ENCODE measurements at places on chromosomes 1 and 21. TPM values are rescaled to one million over a fixed set of nuclear protein-coding genes. Genes with fewer than 3 reads are reported as not detected.

GRCh38 chr1:241443561-241443960, 76.0 kb downstream of the FH start:
- DNase-seq, result no peak

Gene MAP10
- polyA plus RNA-seq, result 7.0 TPM

GRCh38 chr1:153760440-153760839, 14.8 kb upstream of the SLC27A3 start:
- no peak for DNase-seq

GRCh38 chr1:246533371-246533905, 26.4 kb upstream of the SMYD3 start:
- DNase-seq, result no peak

- no peak for DNase-seq
Measured at GRCh38 chr21:40985370-40985769, 138.4 kb upstream of the DSCAM start.

Gene CLSTN1
- 119 TPM for polyA plus RNA-seq

Gene APOBEC4
- polyA plus RNA-seq, result 1.1 TPM

GRCh38 chr1:157960773-157961172, 32.7 kb upstream of the KIRREL1 start:
- DNase-seq, result no peak

- no peak for DNase-seq
Measured at GRCh38 chr21:25871566-25871965, 136.8 kb downstream of the GABPA start.

- DNase-seq, result no peak
Measured at GRCh38 chr1:25804964-25805862, 5.2 kb downstream of the SELENON start.

DNA sequence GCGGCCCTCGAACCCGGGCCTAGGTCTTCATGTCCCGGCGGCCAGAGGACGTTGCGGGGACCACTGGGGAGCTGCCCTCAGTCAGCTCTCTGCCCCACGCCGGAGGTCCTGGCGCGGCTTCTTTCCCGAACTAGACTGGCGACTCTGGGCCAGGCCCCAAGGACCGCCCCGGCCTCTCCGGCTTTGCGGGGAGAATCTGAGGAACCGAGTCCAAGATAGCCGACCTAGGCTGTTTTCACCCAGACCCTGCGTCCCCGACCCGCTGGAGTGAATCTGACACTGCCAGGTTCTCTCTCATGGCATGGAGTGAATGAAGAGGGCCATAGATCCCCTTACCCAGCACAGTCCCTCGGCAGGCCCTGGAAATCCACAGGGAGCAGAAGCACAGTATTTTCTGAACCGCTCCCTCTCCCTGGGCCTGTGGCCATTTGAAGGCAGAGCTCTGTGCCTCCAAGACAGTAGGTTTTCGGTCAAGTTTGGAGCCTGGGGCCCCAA, 9.9 kb upstream of the BARHL2 start:
- no peak for DNase-seq

Gene TMPRSS15
- not detected for polyA plus RNA-seq

Gene WNT2B
- 5.2 TPM for polyA plus RNA-seq

- DNase-seq, result no peak
Measured at GRCh38 chr1:67711855-67712212, 26.8 kb downstream of the GADD45A start.

- DNase-seq, result no peak
Measured at GRCh38 chr21:31092832-31093625, 54.8 kb upstream of the KRTAP19-8 start.

DNA sequence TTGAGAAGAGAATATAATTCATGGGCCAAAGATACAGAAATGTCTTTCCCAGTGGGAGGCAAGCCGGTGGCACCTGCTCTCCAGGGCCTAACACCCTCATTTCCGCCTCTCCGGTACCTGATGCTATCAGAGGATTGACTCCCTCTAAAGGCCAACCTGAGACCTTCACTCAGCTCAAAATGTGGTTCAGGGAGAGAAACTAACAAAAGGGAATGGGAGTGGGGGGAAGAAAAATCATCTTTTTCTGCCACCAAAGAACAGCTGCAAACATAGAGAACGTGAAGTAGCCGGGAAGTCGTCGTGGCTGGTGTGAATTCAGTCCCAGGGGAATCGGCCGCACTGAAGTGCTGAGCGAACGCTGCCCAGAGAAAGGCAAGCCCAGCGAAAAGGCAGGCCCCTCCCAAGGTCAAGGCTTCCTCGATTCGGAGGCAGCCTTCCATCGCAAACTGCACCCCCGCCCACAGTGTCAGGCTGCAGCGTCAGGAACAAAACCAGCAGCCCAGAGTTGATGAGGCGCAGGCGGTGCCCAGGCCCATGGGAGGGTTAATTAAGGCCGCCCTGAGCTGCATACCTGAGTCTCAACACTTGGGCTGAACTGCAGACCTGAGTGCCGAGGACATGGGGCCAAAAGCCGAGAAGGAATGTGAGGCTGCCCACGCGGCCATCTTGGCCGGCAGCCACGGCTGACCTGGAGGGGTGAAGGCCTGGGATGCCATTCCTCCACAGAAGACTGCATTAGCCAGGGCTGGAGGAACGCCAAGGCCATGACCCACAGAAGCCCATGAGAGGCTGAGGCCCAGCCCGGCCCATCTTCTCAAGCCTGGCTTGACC, 160.2 kb downstream of the PSMG1 start:
- DNase-seq, result peak; percentile 88

DNA sequence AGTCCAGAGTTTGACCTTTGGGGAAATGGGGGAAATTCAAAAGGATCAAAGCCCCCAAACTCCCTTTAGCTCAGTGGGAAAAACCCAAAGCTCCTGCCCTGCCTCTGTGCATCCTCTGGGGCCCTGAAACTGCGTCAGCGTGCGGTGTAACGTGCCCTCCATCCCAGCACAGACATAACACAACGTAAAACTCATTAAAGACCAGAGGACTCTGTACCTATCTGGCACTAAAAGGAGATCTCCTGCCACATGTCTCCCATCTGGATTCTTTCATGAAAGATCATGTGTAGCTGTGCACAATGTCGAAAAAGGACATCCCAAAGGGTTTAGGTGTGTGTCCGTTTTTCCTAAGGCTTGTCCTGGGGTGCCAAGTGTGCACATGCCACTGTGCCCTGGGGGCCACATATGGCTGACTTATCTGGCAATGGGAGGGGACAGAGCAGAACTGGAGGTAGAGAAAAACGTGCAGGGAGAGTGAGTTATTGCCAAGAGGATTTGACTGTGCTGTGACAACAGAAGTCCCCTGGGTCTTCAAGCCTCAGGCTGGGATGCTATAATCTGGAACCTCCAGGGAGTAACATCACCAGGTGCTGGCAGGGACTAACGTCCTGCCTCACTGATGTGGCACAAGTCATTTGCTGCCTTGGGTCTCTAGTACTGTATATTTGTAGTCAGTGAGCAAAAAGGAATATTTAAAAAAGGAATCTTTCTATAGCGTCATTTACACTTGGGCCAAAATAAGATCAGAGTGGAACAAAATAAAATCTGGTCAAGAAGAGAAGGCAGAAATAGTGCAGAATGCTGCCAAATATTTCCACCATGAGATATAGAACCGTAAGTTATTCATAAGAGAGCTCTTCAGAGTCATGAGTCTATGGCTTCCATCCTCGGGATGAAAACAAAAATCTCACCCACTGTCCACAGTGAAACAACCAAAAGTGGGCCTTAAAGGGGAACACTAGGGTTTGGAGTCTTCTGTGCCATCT, 52.3 kb downstream of the ITPKB start:
- DNase-seq, result no peak

GRCh38 chr1:11158720-11159321, 30.3 kb upstream of the ANGPTL7 start:
- DNase-seq, result no peak

GRCh38 chr1:32900956-32901822, at the start of gene TMEM54:
TSS of gene TMEM54 (minus strand) at chr1:32901389. CDS start at chr1:32901238, 151 bp downstream.
- DNase-seq, result peak; percentile 88

DNA sequence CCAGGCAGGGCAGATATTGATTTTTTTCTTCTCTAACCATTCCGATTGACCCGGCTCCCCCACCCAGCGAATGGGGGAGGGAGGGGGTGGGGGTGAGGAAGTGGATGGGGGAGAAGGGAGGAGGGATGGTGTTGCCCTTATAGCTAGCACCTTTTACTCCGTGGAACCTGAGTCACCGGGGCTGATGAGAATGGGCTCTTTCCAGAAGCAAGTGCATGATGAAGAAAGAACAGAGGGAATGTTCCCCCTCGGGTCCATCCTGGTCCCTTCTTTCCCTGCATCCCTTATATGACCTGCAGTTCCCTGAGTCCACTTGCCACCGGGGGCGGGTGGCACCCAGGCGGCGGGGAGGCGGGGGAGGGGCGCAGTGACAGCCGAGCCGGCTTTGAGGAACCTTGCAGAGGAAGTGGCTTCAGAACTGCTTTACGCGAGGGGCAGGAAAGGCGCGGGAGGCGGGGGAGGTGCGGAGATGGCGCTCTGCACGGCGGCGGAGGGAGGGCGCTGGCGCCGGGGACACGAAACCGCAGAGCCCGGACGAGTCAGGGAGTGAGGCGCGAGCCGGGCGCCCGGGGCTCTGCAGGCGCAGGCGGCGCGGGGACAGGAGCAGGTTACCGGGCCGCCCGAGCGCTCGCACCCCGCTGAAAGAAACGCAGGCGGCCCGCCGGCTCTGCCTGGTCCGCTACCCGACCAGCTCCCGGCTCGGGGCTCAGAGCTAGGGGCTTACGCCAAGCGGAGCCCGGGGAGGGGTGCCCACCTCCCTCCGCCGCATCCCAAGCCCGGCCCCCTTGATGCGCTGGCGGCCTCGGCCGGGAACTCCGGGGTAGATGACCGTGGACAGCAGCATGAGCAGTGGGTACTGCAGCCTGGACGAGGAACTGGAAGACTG, 49.7 kb downstream of the RASSF5 start:
- DNase-seq, result peak; percentile 93

DNA sequence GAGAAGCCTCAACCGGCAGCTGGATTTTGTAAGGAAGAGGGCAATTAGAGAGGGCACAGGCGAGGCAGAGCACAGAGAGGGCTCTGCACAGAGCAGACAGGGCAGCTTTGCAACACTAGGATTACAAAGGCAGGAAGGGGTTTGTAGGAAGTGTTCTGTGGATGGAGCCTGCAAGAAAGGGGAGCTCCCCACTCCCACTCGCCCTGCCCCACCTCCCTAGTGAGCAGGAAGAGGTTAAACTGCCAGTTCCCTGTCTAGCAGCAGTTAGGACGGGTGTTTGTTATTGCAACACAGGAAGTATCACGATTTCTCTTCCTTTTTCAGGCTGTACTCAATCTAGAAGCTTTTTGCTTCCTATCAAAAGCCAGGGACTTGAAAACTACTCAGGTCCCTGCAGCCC, 63.3 kb upstream of the LRRC8D start:
- peak; percentile 36 for DNase-seq

DNA sequence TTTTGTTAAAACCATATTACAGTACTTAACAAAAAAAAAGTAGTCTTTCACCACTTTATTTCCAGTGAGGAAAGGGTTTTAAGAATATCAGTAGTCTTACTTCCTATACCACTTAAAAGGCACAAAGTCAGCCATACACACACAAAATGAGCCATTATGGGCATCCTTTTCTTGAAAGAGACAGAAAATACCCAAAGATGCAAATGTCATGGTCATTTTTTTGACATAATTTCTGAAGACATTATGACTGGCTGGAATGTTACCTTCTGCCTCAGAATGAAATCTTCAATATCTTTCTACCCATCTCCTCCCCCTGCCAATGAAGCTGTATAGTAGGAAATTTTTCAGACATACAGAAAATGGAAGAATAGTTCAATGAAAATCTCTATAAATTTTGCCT, 237.7 kb downstream of the SLC45A1 start:
- no peak for DNase-seq

Gene CHODL
- 3.1 TPM for polyA plus RNA-seq

DNA sequence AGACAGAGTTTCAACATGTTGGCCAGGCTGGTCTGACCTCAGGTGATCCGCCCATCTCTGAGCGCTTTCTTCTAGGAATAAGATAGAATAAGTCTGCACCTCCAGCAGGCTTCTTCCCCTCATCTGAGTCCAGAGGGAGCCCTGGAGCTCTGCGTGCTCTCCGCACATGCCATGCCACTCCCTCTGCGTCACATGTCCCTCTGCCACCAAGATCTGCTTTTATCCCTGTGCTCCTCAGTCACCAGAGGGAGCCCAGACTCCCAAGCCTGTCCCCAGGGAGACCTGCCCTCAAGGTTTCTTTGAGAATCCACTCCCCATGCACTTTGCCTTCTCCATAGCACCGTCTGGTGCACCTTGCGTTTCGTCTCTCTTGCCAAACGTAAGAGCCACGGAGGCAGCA, 213.0 kb downstream of the CAMTA1 start:
- no peak for DNase-seq

DNA sequence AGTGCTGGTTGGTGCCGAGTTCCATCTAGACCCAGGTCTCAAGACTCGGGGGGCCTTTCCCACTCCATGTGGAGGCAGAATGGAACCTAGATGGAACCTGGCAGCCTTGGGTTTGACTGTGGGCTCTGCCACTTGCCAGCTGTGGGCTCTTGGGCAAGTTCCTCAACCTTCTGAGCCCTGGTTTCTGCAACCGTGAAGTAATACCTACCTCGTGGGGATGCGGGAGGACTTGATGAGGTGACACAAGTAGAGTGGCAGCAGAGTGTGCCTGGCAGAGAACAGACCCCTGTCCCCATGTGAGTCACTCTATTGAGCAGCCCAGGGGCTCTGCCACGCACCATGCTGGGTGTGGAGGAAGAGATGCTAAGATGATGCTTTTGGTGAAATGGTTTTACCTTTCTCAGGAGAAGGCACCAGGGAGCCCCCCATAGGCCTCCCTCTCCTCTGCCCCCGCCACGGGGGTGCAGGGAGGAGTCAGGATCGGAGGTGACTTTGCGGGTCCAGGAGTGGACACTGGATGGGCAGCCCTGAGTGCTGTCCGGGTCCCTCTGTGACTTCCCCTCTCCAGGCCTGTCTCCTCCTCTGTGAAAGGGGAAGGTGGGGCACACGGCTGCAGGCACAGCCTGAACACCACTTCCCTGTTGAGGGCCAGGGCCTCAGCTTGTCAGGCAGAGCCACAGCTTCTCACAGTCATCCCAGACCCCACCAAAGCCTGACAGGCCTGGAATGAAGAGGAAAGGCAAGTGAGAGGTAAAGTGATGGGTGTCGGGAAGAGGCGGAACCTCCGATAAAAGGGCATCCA, 36.7 kb upstream of the EDN2 start:
- DNase-seq, result no peak

- no peak for DNase-seq
Measured at GRCh38 chr1:29883411-29883832, 647.1 kb downstream of the PTPRU start.

Gene IGSF3
- 51.7 TPM for polyA plus RNA-seq

DNA sequence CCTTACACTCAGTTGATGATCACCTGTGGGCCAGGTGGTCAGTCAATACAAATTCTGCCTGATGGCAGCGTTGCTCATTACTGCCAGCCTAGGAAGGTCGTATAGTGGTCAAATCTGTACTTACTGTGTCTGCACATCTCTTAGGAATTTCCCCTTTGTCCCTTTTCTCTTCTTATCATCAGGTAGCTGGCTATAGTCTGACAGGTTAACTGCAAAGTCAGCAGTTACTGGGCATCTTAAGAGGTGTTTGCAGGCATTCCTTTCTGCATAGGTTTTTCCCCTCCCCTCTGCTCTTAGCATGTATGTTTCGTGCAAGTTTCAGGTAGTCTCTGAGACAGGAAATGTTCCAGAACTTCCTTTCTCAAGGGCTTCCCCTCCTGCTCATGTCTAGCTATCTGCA, 298.7 kb downstream of the LRRIQ3 start:
- no peak for DNase-seq

Gene CRYAA
- not detected for polyA plus RNA-seq

Data from left lung (tissue), 14 donors.